ENCODE measurements at places on chromosomes 3 and 15.

DNA sequence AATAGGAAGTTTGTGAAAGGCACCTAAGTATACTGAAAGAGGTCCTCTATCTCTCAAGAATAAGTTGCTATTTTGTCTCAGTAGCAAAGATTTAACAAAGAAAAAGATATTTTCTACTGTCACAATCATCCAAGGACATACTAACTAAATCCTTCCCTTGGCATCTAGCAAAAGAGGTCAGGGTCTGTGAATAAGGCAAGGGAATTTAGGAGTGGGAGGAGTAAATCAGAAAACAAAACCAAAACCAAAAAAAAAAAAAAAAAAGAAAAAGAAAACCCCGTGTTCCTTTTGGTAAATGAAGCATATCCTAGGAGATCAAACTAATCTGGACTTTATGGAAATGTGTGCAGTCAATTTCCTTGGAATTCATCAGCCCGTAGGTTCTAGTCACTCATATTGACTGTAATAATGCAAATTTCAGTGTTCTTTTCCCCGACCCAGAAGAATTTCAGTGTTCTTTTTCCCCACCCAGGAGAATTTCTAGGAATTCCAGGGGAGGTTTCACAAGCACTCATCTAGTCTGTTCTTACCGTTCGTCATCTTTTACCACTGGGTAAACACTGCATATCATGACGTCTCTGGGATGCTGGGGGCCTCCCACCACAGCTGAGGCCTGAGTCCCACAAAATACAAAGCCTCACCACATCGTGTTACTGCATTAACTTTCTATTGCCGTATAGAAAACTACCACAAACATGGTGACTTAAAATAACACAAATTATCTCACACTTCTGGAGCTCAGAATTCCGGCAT lies 113.8 kb upstream of the CCDC54 start:
- no peak for DNase-seq

- DNase-seq, result no peak
Measured at GRCh38 chr3:122000936-122001605, 21.0 kb downstream of the ILDR1 start.

- DNase-seq, result no peak
Measured at GRCh38 chr3:74033381-74033780, 408.6 kb upstream of the PDZRN3 start.

- no peak for DNase-seq
Measured at GRCh38 chr3:45347315-45348000, 40.9 kb upstream of the LARS2 start.

Data from activated CD8-positive, alpha-beta memory T cell treated with anti-CD3 and anti-CD28 coated beads for 1 hour (primary cell).